ENCODE measurements at places on chromosomes 7 and 10.

- DNase-seq, result no peak
Observed at GRCh38 chr10:125135771-125136035, 24.7 kb downstream of the CTBP2 start.

- no peak for DNase-seq
Observed at GRCh38 chr10:10830293-10830986, 187.2 kb upstream of the CELF2 start.

DNA sequence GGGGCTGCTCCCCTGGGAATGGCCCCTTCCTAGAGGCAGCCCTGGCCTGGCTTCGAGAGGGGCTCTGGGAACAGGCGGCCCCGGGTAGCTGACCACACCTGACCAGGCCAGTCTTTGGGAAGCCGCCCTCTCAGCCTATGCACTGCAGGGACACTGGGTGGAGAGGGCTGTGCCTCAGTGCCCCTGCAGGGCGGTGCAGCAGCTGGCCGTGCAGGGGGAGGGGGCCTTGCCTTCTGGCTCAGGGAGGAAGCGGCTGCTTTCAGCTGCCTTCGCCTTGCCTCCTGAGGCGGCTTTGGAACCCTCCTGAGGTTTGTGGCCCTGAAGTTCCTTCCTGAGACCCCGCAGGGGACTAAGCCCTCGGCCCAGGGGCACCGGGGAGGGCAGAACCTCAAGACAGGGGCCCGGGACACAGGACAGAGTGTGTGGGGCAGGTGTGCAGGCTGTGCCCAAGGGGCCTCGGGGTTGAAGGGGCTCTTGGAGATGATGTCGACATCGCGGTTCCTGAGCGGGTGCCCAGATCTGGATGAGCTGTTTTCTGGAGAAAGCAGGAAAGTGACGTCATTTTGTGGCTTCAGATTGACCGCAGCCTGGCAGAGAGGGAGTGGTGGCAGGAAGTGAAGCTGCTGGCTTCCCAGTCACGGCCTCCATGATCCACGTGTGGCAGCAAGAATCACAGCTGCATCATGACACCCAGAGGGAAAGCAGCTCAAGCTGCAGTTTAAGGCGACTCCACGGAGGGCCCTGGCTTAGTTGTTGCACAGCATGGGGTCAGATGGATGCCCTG lies 17.7 kb downstream of the ADAM8 start:
- DNase-seq, result no peak

DNA sequence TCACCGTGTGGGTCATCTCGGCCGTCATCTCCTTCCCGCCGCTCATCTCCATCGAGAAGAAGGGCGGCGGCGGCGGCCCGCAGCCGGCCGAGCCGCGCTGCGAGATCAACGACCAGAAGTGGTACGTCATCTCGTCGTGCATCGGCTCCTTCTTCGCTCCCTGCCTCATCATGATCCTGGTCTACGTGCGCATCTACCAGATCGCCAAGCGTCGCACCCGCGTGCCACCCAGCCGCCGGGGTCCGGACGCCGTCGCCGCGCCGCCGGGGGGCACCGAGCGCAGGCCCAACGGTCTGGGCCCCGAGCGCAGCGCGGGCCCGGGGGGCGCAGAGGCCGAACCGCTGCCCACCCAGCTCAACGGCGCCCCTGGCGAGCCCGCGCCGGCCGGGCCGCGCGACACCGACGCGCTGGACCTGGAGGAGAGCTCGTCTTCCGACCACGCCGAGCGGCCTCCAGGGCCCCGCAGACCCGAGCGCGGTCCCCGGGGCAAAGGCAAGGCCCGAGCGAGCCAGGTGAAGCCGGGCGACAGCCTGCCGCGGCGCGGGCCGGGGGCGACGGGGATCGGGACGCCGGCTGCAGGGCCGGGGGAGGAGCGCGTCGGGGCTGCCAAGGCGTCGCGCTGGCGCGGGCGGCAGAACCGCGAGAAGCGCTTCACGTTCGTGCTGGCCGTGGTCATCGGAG lies 1.8 kb downstream of the ADRA2A start:
- DNase-seq, result no peak

GRCh38 chr10:36534471-36535002 lies 590.9 kb upstream of the ANKRD30A start:
- DNase-seq, result no peak
